ENCODE measurements at places on chromosomes 2 and 18.

DNA sequence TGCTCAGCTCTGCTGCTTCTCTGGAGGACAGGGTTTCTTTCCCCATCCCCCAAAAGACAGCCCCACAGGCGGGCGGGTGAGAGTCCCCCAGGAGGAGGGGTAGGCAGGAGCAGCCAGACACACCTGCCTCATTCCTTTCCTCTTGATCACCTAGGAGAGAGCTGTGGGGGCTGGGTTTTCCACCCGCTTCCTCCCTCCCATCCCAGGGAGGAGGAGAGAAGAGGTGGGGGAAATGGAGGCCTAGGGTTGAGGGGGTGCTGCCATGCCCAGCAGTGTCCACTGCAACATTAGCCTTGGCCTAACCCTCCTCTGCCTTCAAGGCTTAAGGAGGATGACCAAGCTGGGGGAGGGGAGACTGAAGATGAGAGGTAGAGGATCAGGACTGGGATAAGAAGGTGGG lies 14.7 kb downstream of the WNT10A start:
- DNase-seq, result no peak

DNA sequence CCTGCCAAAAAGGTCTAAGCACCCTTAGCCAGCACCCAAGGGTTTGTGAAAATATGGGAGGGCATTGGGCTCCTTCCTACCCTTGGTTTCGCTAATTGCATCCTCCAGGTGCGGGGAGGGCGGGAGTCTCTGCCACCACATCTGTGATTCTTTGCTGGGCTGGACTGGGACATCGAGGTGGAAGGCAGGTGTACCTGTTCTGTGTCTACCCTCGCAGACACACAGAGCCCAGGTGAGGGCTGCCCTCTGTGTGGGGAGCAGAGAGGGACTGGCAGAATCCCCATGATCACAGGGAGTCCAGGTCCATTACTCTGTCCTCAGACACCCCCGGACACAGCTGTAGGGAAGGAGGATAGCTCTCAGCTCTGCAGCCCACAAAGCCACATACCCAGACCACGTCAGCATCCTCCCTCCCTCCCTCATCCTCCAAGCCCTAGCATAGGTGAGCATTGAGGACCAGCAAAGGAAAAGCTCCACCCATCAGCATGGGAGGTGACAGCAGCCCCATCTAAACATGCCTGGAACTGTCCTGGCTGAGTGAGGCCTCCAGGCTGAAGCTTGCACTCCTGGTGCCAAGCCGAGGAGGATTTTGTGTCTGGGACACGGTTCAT lies 49.8 kb downstream of the PLB1 start:
- no peak for DNase-seq

DNA sequence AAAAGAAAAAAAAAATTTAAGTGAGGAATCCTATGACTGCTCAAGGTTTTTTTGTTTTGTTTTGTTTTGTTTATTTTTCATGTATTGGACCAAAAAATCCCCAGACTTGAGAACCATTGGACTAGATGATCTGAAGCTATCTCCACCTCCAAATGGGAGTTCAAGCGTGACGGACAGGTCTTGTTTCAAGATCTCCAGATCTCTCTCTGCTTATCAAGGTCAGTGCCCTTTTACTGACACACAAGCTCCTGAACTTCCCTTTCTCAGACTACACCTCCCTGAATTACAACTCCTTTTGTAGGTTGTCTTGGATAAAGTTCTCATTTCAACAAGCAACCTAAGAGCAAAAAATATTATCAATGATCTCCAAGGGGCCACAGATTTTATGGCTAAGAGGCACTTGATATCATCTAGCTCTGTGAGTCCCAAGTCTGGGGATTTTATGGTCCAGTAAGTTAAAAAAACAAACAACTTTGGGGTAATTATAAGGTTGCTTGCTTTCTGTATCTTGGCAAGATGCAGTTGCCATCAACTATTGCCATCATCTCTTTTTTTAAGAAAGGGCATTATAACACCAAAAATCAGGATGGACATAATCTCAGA lies 396.0 kb upstream of the ATP5MC3 start:
- no peak for DNase-seq

- DNase-seq, result no peak
Measured at GRCh38 chr2:239085201-239085992, 237.5 kb downstream of the TWIST2 start.

- no peak for DNase-seq
Measured at GRCh38 chr2:147824620-147825019, 20.2 kb upstream of the ACVR2A start.

- no peak for DNase-seq
Measured at GRCh38 chr2:6203291-6203959, 511.2 kb downstream of the SOX11 start.

- DNase-seq, result no peak
Measured at GRCh38 chr2:160351956-160352355, 141.7 kb downstream of the RBMS1 start.

DNA sequence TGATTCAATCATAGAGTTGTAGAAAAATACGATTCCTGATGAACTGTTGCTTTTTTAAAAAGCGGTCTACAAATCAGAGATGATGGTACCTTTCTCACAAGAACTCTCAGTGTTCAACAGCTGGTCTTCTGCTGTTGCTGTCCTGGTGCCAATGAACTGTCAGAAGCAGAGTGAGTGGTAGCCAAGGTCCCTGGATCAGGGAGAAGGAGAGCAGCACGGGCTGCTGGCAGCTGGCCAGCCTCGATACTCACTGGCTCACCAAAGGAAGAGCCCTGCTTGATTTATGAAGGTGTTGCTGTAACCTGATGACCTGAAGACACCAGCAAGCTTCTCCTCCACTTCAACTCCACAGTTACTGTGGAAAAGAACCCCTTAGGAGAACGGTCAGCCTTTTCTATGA lies 300.8 kb upstream of the SOX11 start:
- DNase-seq, result no peak

DNA sequence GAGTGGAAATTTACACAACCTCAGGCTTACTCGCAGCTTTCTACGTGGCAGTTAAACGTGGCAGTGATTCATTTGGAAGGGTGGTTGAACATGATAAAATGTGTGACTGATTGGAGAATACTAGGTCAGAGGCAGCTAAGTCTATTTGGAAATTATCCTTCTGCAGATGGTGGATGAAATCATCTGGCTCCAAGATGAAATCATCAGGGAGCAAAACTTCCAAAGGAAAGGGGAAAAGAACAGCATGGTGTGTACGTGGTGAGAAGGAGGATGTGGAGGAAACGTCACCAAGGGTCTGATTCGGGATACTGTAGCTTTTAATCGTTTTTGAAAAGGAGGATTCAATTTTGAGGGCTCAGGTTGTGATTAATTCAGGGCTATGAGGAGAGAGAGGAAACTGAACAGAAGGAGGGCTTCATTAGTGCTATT lies 47.9 kb downstream of the COL3A1 start:
- DNase-seq, result no peak

DNA sequence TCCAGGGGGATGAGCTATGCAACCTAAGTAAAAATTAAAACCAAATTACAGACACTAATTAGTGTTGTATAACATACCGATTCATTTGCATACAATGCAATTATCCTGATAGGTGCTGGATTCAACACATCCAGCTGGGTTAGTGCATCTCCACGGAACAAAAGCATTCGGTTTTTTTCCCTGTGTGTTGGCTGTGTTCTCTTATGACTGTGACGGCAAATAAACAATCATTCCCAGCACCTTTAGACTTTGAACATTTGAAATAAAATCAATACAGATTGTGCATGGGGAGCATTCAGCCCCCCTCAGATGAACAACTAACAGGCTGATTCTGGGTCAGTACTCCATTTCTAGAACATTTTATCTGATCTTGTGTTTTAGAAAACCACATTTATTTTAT lies 22.7 kb downstream of the FAM124B start:
- no peak for DNase-seq

- peak; percentile 6 for DNase-seq
Measured at GRCh38 chr2:195498176-195498575, 158.8 kb upstream of the SLC39A10 start.

DNA sequence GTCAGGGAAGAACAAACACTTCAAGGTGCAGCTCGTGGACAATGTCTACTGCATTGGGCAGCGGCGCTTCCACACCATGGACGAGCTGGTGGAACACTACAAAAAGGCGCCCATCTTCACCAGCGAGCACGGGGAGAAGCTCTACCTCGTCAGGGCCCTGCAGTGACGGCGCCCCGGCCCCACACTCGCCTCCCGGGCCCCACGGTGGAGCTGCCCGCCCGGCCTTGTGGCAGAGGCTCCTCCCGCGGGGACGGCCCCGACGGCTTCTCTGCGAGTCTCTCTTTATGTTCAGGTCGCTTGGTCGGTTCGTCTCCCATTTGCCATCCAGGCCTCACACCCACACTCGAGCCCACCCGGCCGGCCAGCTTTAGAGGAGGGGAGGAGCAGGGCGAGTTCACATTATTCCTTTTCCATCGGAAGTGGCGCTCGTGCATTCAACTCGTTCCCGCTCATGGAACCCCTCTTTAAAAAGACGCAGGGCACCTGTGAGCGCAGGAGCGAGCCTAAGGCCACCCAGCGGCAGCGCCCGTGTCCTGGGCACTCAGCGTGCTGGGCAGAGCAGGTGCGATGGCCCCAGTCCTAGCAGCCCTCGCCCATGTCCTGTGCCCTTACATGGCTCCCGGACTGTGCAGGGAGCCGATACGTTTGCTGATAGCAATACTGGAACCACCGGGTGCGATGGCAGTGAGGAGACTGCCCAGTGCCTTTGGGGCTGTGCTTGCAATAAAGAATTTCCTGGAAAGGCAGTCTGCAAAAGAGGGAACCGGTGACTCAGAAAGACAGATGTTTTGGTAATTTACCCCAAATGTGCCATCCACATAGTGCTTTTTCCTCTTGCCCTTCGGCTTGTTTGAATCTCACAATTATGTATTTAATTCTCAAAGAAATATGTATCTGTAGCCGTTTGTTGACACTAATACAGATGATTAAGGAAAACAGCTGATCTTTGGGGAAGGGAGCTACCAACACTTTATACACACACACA lies 148.6 kb downstream of the NCK2 start:
- no peak for DNase-seq

DNA sequence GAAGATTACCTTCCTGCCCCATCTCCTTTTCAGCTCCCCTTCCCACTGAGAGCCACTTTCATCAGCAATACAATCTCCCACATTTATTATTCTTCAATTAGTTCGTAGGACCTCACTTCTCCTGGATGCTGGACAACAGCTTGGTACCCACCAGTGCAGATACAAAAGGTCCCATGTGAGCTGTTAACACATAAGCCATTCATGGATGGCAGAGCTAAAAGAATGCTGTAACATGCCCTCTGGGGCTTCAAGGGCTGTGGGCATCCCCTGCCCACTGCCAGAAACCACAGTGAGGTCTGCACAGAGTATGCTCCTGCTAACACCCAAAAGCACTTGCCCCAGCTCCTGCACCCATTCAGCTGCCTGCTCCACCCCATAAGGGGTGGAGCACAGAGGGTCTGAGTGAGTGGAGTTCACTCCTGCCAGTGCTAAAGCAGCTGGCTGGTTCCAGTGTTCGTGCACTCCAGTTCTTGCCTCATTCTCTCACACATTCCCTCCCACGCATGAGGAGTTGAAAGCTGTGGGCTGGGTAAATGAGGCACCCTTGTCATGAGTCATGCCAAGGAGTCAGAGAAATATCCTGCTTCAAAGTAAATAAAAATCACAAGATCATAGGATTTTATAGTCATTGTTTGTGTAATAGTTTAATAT lies 305.9 kb upstream of the TMEFF2 start:
- DNase-seq, result no peak

GRCh38 chr2:45209302-45209701 lies 200.1 kb upstream of the SIX2 start:
- no peak for DNase-seq

GRCh38 chr2:197124639-197125390 lies 185.8 kb downstream of the ANKRD44 start:
- DNase-seq, result no peak

- DNase-seq, result no peak
Measured at GRCh38 chr2:21231985-21232384, 108.2 kb downstream of the TDRD15 start.

GRCh38 chr2:202911203-202911511 lies 316 bp downstream of the WDR12 start:
- no peak for DNase-seq

- DNase-seq, result no peak
Measured at GRCh38 chr2:147980940-147981528, 39.5 kb downstream of the ORC4 start.

- peak; percentile 72 for DNase-seq
Measured at GRCh38 chr2:135916207-135916606, 40.0 kb upstream of the MCM6 start.

DNA sequence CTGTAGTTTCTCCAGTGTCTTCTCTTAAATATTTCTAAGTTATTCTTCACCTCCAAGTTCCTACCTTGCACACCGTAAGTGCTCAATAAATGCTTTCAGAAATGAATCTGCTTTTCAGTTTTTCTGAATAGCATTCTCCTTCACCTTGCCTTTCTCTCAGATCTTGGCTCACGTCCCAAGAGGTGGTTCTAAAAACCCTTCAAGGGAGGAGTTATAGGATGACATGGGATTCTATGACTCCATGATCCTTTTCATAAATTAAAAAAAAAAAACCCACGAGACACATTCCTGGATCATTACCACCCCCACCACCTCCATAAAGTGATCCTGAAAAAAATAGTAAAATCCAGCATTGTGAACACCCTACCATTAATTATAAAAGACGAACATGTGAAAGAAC lies 11.7 kb downstream of the KCTD1 start:
- DNase-seq, result no peak
